ENCODE measurements at places on chromosomes 5 and 9.

DNA sequence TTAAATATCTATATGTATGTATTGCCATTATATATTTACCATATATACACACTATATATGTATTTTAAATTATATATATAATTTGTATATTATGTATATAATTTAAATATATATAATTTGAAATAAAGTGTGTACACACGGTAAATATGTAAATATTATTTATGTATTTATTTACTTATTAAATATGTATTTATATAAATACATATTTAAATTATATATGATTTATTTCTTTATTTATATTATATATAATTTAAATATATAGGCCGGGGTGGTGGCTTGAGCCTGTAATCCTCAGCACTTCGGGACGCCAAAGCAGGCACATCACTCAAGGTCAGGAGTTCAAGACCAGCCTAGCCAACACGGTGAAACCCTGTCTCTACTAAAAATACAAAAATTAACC, 31.3 kb upstream of the LHFPL2 start:
- DNase-seq = no peak

DNA sequence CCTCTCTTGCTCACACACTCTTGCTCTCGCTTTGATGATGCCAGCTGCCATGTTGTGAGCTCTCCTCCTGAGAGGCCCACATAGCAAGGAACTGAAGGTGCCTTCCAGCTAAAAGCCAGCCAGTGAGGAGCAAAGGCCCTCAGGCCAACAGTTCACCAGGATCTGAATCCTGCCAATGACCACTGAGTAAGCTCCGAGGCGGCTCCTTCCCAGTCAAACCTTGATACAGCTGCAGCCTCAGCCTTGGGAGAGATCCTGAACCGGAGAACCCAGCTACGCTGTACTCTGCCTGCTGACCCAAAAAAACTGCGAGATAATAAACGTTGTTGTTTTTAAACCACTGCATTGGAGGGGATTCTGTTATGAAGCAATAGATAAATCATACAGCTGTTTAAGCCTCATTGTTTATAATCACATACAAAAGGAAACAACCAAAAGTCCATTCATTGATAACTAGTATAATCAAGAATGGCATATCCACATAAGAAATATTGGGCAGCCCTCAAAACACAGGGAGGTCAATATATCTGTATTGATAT, 49.0 kb upstream of the IFNK start:
- DNase-seq = no peak

DNA sequence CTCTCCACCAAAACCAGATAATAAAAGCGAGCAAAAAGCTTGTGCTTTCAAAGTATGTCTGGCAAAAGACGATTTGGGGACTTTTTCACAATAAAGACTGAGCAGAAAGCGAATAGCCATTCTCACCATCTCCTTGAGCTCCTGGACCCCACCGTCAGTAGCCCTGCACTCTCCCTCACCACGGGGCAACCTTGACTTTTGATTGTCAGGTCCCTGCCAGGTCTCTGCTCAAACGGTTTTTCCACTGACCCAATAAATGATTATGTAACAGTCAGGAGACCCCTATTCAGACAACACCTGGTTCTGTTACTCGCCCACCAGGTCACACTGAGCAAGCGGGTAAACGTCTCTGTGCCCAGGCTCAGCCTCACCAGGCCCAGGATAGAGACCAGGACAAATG, 131.3 kb downstream of the MVB12B start:
- no peak for DNase-seq

DNA sequence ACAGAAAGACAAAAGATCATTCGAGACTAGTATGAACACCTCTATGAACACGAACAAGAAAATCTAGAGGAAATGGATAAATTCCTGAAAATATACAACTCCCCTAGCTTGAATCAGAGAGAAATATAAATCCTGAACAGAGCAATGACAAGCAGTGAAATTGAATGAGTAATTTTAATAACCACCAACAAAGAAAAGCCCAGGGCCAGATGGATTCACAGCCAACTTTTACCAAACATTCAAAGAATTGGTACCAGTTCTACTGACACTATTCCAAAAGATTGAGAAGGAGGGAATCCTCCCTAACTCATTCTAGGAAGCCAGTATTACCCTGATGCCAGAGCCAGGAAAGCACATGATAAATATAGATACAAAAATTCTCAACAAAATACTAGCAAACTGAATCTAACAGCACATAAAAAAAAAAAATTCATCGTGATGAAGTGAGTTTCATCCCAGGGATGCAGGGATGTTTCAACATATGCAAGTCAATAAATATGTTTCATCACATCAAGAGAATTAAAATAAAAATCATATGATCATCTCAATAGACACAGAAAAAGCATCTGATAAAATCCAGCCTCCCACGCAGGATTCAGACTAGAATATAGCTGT, 25.2 kb upstream of the PTGER4 start:
- DNase-seq = no peak

DNA sequence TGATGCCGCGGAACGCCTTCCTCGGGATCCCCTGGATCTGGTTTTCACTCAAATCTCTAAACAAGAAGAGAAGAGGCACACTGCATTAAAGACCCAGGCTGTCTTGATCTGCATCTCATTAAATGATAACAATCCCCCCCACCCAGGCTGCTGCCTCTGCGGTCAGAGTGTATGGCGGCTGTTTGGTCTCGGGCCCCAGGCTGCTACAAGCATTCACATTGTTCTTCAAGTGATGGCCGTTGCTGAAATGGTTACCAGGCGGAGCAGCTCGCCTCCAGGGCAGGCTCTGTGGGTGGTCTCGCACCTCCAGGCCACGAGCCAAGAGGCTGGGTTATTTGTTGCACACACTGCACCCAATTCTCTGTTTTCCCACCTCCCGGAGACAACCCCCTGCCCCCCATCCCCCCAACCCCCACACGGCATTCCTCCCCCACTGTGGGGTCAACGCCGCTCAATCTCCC, 304.1 kb upstream of the PANK3 start:
- DNase-seq = no peak

GRCh38 chr9:121388140-121388905, 18.3 kb upstream of the STOM start:
- no peak for DNase-seq

DNA sequence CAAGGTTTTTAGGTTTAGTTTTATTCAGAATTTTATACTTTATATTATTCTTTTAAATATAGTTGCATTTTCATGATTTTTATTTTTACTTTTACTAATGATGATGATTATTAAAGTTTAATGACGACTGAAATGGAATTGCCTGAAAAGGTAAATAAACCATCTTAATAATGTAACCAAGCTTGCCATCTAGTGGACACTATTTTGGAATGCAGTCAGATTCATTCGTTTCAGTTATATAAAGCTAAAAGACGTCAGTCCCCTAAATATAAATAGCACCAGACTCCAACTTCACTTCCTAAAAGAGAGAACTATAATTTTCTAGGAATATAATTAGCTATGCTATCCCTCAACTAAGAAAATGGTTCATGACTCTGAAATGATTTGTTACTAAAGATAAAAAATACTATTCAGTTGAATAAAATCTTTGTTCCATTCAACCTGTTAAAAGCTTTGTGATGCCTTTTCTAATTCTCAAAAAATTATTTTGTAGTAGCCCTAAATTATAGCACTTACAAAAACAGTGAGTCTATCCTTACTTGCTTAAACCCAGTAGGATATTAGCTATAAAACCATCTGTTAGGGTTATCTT, 19.9 kb downstream of the ABITRAM start:
- no peak for DNase-seq

Data from activated CD4-positive, alpha-beta T cell treated with anti-CD3 and anti-CD28 coated beads for 4 hours (primary cell).